ENCODE measurements at places on chromosomes 5 and 9.

GRCh38 chr5:28734396-28734795 lies 1696.0 kb upstream of the CDH9 start:
- DNase-seq, result no peak

- peak; percentile 63 for DNase-seq
Measured at GRCh38 chr9:29830821-29831220, 2257.5 kb upstream of the C9orf72 start.

DNA sequence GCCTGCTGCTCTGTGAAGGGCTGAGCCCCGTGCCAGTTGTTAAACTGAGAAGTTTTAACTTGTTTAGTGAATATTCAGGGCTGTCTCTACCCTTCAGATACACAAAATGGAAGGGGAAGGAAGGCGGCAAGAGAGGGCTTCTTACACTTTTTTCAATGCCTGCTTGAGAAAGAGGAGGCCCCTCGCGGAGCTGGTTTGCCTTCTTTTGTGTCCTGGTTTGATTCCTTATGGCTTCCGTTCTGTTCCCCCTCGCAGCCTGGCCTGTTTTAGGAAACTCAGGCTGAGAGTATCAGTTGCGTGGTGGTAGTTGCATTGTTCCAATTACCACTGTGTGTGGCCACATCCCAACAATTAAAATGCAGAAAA lies 1.0 kb downstream of the FAM53C start:
- no peak for DNase-seq

GRCh38 chr5:102918986-102919610 lies 164.0 kb downstream of the PAM start:
- no peak for DNase-seq

DNA sequence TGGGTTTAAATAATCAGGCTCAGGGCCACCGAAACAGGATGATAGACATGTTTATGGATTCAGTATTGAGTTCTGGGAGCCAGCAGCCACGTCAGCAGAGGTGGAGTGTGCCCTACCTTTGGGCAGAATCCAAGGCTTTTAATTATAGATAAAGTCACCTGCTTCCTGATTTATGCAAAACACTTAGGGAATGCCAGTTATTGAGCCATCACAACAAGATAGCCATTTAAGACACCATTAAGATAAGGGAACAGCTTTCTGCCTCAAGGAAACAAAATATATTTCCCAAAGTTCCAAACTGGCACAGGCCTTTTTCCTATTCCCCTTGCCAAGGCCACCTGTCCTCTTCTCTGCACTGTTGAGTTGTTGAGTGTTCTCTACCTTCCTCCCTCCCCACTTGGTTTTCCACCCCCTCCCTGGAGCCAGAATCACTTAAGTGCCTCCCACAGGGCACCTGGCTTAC lies 2.4 kb downstream of the CCL28 start:
- DNase-seq, result no peak

- DNase-seq, result no peak
Measured at GRCh38 chr9:107008011-107008410, 145.0 kb downstream of the ZNF462 start.

GRCh38 chr9:93168581-93168980 lies 15.4 kb upstream of the WNK2 start:
- DNase-seq, result no peak

GRCh38 chr5:116035123-116035522 lies 2.9 kb downstream of the ARL14EPL start:
- DNase-seq, result peak; percentile 64

- DNase-seq, result no peak
Measured at GRCh38 chr9:107874137-107874536, 384.6 kb upstream of the KLF4 start.

GRCh38 chr9:127776195-127776923 lies 2.1 kb downstream of the SH2D3C start:
- no peak for DNase-seq

DNA sequence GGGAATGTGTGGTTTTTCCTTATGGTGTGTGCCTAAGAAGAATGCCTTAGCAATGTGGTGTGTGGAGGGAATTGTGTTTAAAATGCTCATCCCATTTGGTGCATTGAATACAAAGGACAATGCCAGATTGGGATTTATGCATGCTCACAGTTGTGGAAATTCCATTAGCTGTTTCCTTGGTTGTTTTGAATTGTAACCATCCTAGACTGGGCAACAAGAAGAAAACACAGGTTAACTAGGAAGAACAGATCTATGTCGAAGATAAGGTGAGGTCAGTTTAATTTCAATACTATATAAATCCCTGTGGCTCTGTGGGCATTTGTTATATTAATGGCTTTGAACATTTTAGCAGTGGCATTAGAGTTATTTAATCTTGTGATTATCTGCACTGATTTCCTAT lies 266.8 kb downstream of the MAT2B start:
- no peak for DNase-seq

DNA sequence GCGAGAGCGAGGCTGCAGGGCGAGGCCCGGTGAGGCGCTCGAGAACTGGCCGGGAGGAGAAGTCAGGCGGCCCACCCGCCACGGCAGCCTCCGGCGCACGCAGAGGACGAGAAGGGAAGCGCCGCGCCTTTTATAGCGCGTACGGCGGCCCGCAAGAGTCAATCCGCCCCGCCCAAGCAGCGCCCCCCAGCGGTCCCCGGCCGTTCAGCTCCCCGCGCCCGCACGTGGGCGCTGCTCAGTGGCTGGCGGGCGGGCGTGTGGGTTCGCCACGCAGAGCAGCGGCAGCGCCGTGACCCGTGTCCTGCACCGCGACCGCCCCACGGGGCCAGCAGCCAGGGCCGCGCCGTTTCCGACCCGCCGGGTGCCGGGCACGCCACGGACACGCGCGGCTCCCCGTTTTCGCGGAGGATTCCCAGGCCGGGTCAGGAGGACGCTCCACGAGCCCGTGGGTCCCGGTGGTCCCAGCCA lies 14.6 kb downstream of the LCN10 start:
- peak; percentile 70 for DNase-seq

- DNase-seq, result no peak
Measured at GRCh38 chr9:1254071-1254470, 203.9 kb downstream of the DMRT2 start.

DNA sequence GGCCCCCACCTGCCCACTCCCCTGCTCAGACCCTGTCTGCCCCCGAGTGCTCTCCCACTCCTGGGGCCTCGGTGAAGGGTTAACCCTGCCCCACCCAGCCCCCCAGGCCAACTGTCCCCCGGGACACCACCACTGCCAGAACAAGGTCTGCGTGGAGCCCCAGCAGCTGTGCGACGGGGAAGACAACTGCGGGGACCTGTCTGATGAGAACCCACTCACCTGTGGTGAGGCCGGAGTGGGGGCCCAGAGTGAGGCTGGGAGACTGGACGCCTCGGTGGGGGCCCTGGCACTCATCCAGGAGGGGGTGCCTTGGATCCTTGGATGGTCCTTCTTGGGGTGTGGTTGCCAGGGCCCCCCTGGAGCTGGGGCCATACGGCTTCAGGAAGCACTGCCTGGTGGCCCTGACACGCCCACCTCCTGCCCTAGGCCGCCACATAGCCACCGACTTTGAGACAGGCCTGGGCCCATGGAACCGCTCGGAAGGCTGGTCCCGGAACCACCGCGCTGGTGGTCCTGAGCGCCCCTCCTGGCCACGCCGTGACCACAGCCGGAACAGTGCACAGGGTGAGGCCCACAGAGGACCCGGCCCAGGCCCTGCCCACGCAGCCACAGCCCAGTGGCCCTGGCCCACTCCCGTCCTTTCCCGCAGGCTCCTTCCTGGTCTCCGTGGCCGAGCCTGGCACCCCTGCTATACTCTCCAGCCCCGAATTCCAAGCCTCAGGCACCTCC lies 2.1 kb downstream of the MAMDC4 start:
- DNase-seq, result no peak

DNA sequence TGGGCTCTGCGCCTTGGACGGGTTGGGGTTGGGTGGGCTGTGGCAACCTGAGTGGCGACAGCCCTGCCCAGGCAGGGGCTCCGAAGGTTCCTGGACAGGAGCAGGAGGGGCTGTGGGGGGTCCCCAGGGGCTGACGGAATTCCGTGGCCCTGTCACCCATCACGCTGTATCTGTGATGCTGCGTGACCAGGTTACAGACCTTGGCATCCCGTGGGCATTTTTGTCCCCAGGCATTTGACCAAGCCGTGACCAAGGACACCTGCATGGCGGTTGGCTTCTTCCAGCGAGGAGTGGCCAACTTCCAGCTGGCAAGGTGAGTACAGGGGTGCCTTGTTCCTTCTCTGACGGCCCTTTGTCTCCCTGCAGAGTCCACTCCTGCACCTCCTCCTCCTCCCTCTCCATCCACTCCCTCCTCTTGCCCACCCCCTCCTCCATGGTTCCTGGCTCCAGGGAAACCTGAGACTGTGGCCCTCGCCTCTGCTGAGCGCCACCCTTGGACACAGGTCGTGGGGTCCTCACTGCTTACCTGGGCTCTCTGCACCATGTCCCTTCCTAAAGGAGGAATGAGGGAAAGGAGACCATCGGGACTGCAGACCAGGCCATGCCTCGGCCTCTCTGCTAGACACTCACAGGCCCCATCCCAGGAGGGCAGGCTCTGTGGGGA lies 3.0 kb downstream of the NOXA1 start:
- no peak for DNase-seq

DNA sequence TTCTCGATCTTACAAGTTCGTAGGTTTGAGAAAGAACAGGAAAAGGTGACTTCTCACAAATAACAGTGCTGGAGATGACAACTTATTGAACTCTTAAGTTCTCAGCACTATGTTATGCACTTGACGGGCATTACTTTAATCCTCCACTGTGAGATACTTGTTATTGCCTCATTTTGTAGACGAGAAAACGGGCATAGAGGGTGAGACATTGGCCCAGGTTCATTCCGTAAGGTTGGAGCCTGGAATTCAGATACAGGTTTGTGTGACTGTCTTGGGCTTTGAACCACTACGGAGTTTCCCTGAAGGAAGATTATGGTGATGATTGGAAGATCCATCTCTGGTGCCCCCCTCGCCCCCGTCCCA lies 657 bp downstream of the MAT2B start:
- no peak for DNase-seq

GRCh38 chr9:83422527-83422926 lies 115.7 kb downstream of the FRMD3 start:
- DNase-seq, result no peak

DNA sequence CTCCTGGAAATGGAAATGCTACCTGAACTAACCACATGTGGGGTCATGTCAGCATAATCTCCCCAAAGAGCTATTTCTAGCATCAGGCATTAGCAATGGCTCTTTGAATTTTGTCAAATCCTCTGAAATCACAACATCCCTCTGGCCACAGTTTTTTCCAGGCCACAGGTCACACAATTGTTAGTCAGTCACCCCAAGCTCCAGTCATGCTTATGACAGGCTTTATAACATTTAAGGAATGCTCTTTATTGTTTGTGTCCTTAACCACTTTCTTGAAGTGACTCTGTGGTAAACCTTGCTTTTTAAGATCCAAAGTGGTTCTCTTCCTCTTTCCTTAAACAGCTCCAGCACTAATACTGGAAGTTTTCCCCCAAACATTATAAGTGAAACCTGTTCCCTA lies 169.2 kb upstream of the HMHB1 start:
- DNase-seq, result no peak

- DNase-seq, result no peak
Measured at GRCh38 chr9:122065923-122066629, 27.0 kb downstream of the TTLL11 start.

- no peak for DNase-seq
Measured at GRCh38 chr5:137209232-137209809, 289.8 kb downstream of the SPOCK1 start.

- no peak for DNase-seq
Measured at GRCh38 chr5:176547802-176548201, 1.3 kb upstream of the CDHR2 start.

- no peak for DNase-seq
Measured at GRCh38 chr5:78002690-78003089, 226.6 kb upstream of the TBCA start.
